ENCODE measurements at places on chromosomes 4 and X.

- no peak for DNase-seq
Observed at GRCh38 chr4:8735236-8736089, 136.2 kb downstream of the HMX1 start.

GRCh38 chr4:70688795-70689231 lies 481 bp downstream of the UTP3 start:
- DNase-seq = no peak

- DNase-seq = peak; percentile 10
Observed at GRCh38 chrX:15143050-15143824, 126.6 kb downstream of the ASB9 start.

- no peak for DNase-seq
Observed at GRCh38 chr4:14180983-14181601, 553.6 kb upstream of the BOD1L1 start.

- DNase-seq = no peak
Observed at GRCh38 chrX:107272431-107272921, 66.1 kb downstream of the DNAAF6 start.

GRCh38 chrX:100944601-100945000 lies 15.9 kb upstream of the XKRX start:
- no peak for DNase-seq

GRCh38 chr4:173138624-173139023 lies 30.0 kb upstream of the GALNT7 start:
- DNase-seq = no peak

DNA sequence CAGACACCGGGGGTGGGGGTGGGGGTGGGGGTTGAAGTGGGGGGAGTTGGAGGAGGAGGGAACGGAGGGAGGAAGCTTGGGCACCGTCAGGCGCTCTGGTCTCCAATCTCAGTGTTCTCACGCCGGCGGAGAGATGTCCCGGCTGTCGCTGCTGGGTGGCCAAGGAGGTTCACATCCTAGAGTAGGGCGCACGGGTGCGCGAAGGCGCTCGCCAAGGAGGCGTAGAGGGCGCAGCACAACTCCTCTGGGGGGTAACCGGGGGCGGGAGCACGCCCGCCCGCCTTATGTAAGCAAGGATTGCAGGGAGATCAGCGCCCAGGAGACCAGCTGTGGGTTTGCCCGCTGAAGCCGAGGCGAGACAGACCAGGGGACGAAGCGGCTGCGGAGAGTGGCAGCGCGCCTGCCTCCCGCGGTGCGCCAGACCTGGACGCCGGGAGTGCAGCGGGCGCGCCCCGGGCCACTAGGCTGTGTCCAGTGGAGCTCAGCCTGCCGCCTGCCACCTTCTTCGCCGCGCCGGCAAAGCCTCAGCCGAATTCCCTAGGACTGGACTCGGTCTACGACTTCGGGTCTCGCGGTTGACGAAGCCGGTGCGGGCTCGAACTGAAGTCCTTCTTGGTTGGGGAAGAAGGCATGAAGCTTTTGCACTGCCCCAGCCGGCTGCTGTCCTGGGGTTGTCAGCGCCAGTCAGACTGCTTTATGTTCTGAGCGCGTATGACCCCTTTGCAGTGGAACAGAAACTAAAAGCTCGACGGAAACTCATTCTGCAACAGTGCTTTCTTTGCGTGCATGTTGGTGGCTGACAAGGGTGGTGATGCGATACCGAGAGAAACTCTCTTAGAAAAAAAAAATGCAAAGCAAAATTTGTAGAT lies 707 bp upstream of the UNC5C start:
- no peak for DNase-seq

DNA sequence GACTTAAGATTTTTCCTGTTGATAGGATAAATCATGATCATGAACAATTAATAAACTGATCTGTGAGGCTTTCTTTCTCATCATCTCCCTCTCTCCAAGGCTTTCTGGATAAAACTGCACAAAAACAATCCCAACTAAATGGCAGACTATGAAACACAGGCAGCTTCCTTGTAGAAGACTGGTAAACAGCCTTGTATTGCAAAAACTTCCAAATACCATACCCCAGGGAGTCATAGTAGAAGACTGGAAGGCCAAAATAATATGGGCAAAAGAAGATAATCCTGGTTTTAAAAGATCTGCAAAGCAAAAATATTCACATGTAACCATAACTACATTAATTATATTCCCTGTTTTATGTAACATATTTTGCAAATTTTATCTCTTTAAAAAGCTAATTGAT lies 113.0 kb downstream of the ANAPC10 start:
- DNase-seq = no peak

GRCh38 chrX:155028877-155029291 lies 2.2 kb downstream of the FUNDC2 start:
- no peak for DNase-seq

DNA sequence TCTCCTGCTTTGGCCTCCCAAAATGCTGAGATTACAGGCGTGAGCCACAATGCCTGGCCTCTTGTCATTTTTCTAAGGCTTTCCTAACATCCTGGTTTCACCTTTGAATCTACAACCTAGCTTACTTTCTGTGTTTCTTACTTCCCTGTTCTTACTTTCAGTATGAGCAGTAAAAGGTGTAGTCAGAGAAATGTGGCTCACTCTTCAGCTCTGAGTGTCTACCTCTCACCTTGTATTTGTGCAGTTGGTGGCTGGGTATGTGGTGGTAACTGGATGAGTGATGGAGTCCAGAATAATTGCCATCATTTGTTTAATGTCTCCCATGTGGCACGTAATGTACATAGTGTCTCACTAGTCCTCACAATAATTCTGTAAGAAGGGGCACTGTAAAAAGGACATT lies 19.1 kb upstream of the CXCL11 start:
- DNase-seq = no peak

- no peak for DNase-seq
Observed at GRCh38 chrX:25004040-25004439, 11.7 kb downstream of the ARX start.

DNA sequence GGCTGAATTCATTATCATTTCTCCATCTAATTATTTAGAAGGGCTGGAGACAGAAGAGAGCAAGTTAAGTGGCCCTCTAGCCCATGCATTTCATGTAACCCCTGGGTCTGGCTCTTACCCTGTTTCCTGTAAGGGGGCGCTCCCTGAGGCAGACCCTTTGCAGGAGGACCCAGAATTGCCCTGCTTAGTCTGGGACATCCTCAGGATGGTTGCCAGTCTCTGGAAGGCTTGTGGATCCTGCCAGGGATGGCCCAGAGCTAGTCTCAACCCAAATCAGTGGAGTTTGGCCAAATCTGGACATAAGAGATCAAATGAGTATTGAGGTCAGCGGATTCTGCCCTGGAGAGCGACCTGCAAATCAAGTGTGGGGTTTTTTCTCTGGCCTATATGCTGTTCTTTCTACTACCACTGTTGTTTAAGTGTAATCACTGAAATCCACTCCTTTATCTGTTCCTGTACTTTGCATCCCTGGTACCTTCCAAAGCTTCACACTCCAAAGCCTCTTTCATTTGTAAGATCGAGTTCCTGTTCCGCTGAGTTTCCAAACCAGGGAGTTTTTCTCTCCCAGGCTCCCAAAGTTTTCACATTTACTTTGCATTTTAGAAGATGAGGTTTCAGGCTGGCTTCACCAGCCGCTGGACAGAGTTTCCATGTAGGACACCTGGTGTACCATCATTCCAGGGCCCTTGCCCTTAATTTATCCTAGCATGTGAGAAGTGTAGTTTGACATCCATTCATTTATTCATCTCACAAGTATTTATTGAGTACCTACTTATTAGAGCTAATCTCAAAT lies 6.3 kb downstream of the KLF3 start:
- DNase-seq = no peak

DNA sequence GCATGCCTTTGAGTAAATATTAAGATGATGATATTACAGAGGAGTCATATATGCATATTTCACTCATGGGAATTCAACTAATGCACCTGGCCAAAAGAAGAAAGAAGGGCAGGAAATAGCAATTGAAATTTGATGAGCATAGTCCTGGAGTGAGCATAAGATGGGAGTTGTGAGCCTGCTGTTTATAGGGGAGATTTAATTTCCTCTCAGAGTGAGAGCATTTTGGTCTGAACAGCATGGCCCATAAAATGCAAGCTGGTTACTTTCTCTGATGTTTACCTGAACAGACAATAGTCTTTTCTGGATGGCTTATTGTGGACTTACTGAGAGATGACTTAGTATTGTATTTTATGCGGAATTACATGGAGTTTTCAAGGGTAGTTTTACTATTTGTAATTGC lies 53.6 kb downstream of the FHIP1A start:
- DNase-seq = no peak
